ENCODE measurements at places on chromosomes 3 and 15. TPM values are rescaled to one million over a fixed set of nuclear protein-coding genes. Genes with fewer than 3 reads are reported as not detected.

The C3orf62 gene
- total RNA-seq = 7.8 TPM

The MASP1 gene
- total RNA-seq = 4.5 TPM

The DHX30 gene
- total RNA-seq = 65.3 TPM

GRCh38 chr15:80162059-80162554, 9.3 kb downstream of the FAH start:
- DNase-seq = no peak

DNA sequence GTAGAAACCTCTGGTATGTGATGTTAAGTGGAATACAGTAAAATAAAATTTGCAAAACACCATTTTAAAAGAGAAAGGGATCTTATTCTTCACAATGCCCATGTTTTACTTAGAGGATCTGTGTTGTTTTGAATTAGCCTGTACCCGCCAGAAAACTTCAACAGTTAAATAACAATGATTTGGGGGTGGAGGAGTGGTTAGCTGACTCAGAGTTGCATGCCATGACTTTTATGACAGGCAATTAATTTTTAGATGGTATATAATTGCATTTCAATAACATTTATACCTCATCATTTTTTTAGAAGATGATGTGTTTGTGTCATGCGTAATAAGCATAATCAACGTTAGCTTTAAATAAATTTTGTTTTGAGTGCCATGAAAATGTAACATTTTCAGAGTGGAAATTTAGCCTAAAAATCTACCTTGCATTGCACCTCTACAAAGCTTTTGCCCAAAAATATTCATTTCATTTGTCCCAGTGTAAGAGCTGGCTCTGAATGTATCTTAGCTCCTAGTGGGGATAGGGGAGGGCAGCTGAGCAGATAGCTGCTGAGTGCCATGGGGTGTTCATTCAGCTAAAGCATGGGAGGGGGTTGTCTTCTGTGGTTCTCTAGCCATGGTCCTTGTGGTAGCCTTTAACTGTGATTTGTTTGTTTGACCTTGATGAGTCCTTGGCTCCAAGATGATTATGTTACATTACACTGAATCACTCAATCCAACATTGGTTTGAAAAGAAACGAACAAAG, 379.8 kb downstream of the LPP start:
- DNase-seq = no peak

DNA sequence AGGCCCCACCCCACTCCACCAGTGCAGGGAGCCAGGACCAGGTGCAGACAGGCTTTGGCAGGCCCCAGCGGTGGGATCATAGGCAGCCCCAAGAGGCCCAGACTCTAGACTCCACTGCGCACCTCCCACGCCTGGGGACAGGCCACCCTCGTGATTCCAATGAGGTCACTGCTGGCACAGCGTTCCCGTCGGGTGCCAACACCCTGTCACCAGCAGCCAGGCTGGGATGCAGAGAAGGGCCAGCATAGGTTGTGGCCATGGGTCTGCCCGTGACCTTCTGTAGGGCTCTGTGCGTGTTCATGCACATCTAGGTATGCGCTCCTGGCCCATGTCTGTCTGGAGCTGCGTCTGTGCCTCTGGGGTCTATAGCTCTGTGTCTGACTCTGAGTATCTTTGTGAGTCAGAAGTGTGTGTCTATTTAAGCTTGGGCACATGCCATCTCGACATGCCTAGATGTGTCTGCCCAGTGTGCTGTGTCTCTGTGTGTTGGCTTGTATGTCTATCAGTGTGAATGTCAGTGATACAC, 13.0 kb downstream of the VIPR1 start:
- peak; percentile 76 for DNase-seq

DNA sequence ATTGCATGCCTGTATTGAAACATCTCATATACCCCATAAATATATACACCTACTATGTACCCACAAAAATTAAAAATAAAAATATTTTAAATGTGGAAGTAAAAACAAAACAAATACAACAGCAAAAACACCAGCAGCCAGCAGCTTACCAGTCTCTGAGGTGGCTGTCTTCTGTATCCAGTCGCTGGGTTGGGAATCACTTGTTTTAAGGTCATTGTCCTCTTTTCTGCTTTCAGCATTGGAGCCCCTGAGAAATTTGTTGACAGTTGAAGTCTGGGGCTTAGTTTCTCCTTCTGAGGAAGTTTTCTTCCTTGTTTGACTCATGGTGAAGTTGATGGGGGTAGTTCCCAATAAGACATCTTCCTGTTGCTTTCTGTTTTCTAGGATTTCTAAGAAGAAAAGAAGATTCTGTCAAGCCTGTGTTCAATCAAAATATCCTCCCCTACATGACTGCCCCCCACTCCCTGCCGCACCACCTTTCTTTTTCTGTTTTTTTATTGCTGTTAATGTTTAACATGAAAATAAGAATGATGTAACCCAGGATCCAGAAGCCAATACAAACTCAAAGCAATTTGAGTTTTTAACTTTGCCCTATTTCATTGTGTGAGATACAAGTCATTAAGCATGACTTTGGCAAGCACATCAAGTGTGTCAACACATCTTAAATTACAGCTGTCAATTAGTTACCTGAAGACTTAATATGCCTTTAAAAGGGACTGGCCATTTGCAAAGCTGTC, at the start of gene LRRC31:
LRRC31 (minus strand) TSS at position 452 of the 737 bp plus-strand sequence; CDS start at position 324, 128 bp downstream.
- DNase-seq = peak; percentile 36

DNA sequence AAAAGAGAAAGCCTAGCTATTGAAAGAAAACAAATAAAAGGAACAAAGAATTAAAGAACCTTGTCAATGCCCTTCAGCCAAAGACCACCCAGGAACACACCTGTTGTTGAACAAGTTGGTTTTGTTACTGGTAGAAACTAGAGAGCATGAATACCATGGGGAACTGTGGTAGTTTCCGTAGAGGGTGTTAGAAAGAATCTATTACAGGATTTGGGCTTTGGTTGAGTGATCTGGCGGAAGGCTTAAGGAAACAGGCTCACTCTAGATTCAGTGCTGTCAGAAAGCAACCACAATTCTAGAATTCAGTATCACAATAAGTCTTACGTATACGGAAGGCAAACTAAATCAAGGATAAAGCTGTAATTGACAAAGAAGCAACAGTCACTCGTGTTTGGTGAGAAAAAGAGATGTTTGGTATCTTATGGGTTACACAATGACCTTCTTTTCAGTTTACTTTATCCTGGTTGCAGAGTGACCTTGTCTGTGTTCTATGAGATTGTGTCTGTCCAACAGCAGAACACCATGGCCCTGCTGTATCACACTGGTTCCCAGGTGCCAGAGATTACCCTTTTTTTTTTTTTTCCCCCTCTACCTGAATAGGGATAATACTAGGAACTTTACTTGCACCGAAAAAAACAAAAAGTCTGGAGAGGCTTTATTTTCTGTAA, 265.9 kb downstream of the SHQ1 start:
- no peak for DNase-seq

GRCh38 chr3:13496879-13497278, 16.8 kb downstream of the HDAC11 start:
- DNase-seq = no peak
